ENCODE measurements at places on chromosomes 1 and 21.

DNA sequence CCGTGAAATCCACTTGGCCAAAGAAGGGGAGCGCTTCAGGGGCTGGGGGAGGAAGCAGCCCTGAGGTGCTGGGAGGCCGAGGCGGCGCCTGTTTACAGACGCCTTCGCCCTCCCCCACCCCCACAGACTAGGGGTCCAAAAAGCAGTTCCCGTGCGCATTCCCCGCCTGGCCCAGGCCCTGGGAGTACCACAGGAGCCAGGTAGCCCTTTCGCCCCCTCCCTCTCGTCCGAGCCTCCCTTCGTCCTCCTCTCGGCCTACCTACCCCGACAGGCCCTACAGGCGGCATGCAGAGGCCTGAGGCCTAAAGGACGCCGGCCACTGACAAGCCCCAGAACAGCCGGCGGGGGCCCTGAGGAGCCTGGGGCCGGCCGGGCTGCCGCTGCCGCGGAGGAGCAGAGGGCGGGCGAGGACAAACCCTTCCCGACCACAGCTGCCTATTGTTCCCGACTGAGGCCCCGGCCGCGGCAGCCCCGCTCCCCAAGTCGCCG lies 522 bp downstream of the RC3H1 start:
- DNase-seq = no peak

- DNase-seq = no peak
These were observed 75.9 kb downstream of the KIF1B start for GRCh38 chr1:10286244-10286643.

- no peak for DNase-seq
These were observed 402 bp upstream of the AK4 start for GRCh38 chr1:65147424-65148177.

- DNase-seq = no peak
These were observed 14.3 kb downstream of the GPR137B start for GRCh38 chr1:236156512-236157208.

- no peak for DNase-seq
These were observed 46.6 kb upstream of the MAB21L3 start for GRCh38 chr1:116064616-116065015.

GRCh38 chr1:230191079-230191804 lies 124.2 kb downstream of the GALNT2 start:
- DNase-seq = no peak

DNA sequence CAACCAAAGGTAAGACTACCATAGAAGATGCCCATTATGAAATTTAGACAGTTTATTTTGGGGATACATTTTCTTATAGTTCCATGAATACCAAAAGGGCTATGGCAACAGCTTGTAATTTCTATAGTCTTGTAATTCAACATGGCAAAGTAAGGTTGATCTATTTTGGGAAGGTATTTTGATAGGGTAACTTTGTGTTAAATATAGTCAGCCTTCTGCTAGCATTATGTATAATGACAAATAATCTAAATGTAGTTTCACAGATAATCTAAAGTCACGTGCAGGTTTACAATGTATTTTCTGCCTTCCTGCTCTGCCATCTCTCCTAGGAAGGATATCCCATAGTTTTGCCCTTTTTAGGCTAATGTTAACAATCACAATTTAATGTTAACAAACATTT lies 85.9 kb upstream of the DPH5 start:
- no peak for DNase-seq

DNA sequence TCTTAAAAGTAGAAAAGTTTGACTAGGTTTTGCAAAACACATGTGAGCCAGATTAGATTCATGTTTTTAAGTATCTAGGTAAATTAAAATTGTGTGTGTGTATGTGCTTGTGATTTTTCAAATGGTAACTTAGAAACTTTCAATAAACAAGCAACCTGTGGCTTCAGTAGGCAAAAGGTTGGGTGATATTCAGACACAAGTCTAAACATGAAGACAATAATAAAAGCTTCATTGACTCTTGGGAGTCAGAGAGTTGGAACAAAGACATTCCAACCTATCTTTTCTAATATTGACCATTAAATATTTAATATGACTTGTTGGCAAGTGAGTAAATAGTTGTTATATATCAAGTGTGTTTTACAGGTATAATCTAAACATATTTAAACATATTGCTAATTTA lies 1049.6 kb upstream of the ADGRL4 start:
- DNase-seq = no peak

DNA sequence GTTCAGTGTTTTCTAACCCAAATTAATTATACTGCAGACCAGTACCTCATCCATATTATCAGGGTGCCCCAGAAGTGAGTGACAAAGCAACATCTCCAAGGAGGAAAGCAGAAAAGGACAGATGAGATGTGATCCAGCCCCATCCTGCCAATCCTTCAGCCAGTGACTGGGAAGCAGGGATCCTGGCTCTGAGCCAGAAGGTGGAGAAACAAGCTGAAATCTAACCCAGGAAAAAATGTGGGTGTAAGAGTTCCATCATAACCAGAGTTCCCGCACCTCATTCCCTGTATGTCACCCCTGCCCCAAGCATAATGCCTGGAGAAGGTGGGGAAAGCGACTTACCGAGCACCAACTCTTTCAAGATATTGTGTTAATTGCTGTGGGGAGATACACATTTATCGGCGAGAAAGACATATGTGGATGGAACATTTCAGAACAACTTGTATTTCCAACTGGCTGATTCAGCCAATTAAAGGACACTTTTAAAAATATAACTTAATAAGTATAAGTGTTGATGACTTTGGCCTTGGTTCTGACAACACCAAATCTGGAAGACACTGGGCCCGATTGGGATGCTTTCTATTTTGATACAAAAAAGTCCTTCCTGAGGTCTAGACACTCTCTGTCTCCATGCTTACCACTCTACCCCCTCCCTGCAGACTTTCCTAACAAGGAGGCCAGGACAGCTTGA lies 14.9 kb downstream of the PLEKHA6 start:
- no peak for DNase-seq

GRCh38 chr1:156146020-156146768 lies 7.2 kb upstream of the SEMA4A start:
- no peak for DNase-seq

DNA sequence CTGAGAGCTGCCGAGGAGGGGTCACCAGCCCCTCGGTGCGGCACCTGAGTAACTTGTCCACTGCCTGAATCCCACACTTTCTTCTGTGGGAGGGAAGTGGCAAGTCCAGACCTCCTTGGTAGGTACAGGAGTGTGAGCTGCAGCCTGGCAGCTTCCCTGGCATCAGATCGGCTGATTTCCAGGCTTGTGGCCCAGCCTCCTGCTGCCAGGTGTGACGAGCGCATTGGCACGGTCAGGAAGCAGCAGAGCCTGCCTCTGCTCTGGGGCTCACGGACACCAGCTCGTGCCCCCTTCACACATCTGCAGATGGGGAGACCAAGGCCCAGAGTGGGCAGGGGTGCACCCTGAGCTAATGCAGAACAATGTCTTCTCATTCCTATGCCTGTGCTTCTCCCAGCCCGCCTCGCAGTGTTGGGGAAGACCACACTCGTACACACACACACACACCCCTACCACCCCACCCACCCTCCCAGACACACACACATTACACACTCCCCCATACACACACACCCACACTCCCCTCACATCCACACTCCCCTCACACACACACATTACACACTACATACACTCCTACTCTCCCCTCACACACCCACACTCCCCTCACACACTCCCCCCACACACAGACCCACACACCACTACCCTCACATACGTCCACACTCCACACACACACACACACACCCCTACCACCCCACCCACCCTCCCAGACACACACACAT lies 33.1 kb upstream of the SELENON start:
- DNase-seq = no peak

GRCh38 chr1:110049801-110050601 lies 15.6 kb downstream of the STRIP1 start:
- DNase-seq = no peak

GRCh38 chr1:48442864-48443619 lies 29.0 kb downstream of the SPATA6 start:
- no peak for DNase-seq

DNA sequence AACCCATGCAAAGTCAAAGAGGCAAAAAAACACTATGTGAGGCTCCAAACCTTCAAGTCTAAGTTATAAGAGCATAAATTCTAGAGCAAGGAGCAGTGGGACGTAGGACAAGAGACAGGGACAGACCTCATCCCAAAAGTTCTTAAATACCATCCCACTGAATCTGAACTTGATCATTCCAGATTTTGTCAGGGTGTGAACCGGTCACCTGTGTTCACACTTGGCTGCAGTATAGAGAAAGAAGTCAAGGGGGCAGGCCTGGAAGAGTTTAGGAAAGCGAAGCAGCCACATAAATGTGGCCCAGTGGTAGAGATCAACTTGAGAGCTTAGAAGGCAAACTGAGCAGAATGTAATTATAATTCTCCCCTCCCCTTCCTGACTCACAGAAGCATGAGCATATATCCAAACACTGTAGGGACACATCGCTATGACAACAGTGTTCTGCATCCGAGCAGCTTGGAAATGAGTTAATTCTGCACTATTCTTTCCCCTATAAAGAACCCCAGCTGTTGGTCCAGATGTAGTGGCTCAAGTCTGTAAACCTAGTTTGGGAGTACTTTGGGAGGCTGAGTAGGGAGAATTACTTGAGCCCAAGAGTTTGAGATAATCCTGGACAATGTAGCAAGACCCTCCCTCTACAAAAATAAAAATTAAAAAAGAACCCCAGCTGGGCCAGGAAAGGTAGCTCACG lies 2.7 kb downstream of the AKR7A2 start:
- DNase-seq = no peak

DNA sequence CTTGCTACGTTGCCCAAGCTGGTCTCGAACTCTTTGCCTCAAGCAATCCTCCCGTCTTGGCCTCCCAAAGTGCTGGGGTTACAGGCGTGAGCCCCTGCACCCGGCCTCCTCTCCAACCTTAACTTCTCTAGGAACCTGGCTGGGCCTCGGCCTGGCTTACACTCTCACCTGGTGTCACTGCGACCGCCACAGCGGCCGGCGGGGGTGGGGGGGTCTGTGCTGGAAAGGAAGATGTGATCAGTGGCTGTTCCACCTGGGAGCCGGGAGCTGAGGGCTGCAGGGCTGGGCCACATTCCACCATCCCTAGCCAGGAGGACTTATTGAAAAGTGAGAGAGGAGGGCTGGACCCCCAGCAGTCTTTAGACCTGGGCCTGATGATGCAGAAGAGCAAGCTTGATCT lies 48.6 kb downstream of the HSPG2 start:
- no peak for DNase-seq
